Subcutaneous preadipocyte (primary cell): ENCODE measurements at places on chromosomes 5 and 9. TPM values are rescaled to one million over a fixed set of nuclear protein-coding genes. Genes with fewer than 3 reads are reported as not detected.

Gene LCN1
- not detected in 2 replicates for total RNA-seq

Gene RACK1
- 4,244 and 5,733 TPM in 2 replicates for total RNA-seq

Gene PCDHGA3
- 0.73 and 1.2 TPM in 2 replicates for total RNA-seq

Gene LCN6
- total RNA-seq: not detected in 2 replicates

Gene WDR55
- 36.0 and 44.0 TPM in 2 replicates for total RNA-seq

Gene NDUFS6
- 29.3 and 32.3 TPM in 2 replicates for total RNA-seq

Gene SLC36A3
- total RNA-seq: not detected in 2 replicates

Gene GRXCR2
- total RNA-seq: not detected in 2 replicates

Gene PPP3R2
- total RNA-seq: not detected in 2 replicates

Gene ABCA1
- 27.9 and 35.8 TPM in 2 replicates for total RNA-seq

Gene PCDHB9
- total RNA-seq: under 0.01 TPM in 2 replicates

Gene C9
- not detected in 2 replicates for total RNA-seq

Gene TSSK1B
- total RNA-seq: under 0.01 and 0.20 TPM in 2 replicates

Gene FBP2
- total RNA-seq: under 0.01 TPM in 1 of 2 replicates, not detected in the other

Gene LRRC19
- total RNA-seq: not detected in 2 replicates

Gene CORO2A
- total RNA-seq: under 0.01 and 0.39 TPM in 2 replicates

Gene QSOX2
- total RNA-seq: 11.4 and 17.0 TPM in 2 replicates

Gene SPINK13
- total RNA-seq: not detected in 2 replicates

Gene PCDHGA6
- total RNA-seq: 2.2 and 2.9 TPM in 2 replicates
